Thymus (tissue), 14 donors: ENCODE measurements at places on chromosomes 3 and 15.

GRCh38 chr3:144670571-144670970 is 698.9 kb downstream of the DIPK2A start:
- H3K36me3 ChIP-seq, result no peaks in the 10 kb centered on the region
- no peak overlapping the region for H3K4me3 ChIP-seq
- no peaks in the 10 kb centered on the region for H3K4me1 ChIP-seq
- no peak for DNase-seq
- no peak overlapping the region for H3K27ac ChIP-seq

GRCh38 chr3:48468329-48468731 is 21.8 kb downstream of the ATRIP start:
- peaks cover 36% of the 10 kb centered on the region for H3K36me3 ChIP-seq
- no peak for DNase-seq
- no peak overlapping the region for H3K4me3 ChIP-seq
- no peaks in the 10 kb centered on the region for H3K27me3 ChIP-seq
- H3K4me1 ChIP-seq, result peaks cover 23% of the 10 kb centered on the region

GRCh38 chr3:58254144-58254543 is 16.6 kb downstream of the ABHD6 start:
- H3K4me1 ChIP-seq, result no peaks in the 10 kb centered on the region
- no peak overlapping the region for H3K4me3 ChIP-seq
- H3K27ac ChIP-seq, result no peak overlapping the region
- no peak for DNase-seq

- no peak for DNase-seq
- no peaks in the 10 kb centered on the region for H3K27me3 ChIP-seq
- no peak overlapping the region for H3K27ac ChIP-seq
- no peaks in the 10 kb centered on the region for H3K4me1 ChIP-seq
- H3K36me3 ChIP-seq, result no peaks in the 10 kb centered on the region
- H3K4me3 ChIP-seq, result no peak overlapping the region
Measured at GRCh38 chr3:130569461-130570365, 52.7 kb downstream of the COL6A6 start.

DNA sequence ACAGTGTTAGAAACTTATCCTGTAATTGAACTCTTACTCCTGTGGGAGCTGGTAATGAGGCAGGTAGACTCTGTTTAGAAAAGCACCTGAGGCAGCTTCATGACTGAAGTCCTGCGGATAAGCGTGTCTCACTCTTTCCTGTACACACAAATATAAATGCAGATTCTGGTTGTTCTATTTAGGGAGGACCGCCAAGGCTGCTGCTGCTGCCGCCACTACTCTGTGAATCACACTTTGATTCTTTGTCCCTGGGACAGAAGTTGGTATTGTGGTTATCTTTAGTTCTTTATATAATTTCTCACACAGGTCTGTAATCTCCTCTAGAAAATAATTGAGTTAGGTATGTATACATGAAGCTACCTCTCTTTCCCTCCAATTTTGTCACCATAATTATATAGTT is 3.6 kb downstream of the LSAMP start:
- DNase-seq, result no peak
- H3K4me1 ChIP-seq, result no peaks in the 10 kb centered on the region
- peaks cover 10% of the 10 kb centered on the region for H3K27me3 ChIP-seq
- H3K36me3 ChIP-seq, result no peaks in the 10 kb centered on the region

DNA sequence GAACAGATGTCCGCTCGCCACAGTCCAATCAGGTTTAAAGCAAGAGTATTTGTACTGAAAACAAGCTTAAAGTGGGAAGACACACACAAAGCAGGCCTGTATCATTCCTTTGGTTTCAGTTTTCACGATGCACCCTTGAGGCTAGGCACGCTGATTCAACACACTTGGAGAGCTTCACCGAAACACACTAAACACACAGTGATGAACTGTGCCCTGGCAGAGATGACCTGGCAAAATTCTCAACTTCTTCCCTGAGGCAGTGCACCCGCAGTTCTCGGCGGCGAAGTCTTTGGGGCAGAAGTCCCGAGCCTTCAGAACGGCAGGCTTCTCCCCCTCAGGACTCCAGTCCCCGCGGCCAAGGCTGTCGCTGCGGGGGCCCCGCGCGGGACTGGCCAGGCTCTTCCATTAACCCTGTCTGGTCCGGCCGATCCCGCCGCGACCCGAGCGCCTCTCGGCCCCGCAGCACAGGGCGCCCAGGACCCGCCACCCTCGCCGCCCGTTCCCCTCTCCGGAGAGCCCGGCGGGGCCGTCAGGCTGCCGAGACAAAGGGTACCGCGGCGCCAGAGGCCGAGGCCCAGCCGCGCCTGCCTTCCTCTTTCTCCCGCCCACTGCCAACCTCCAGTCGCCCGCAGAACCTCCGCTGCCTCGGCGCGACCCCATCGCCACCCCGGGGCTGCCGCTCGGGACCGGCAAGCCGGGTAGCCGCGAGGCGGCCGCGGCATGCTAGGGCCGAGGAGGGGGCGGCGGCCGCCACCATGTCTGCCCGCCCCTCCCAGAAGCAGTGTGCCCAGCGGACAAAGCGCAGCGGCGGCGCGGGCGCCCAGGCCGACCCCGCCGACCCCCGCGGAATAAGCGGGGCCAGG is 792 bp downstream of the GABPB1 start:
- peak overlapping the region; percentile 98 for H3K27ac ChIP-seq
- H3K36me3 ChIP-seq, result no peaks in the 10 kb centered on the region
- peak; percentile 86 for DNase-seq
- H3K27me3 ChIP-seq, result no peaks in the 10 kb centered on the region

DNA sequence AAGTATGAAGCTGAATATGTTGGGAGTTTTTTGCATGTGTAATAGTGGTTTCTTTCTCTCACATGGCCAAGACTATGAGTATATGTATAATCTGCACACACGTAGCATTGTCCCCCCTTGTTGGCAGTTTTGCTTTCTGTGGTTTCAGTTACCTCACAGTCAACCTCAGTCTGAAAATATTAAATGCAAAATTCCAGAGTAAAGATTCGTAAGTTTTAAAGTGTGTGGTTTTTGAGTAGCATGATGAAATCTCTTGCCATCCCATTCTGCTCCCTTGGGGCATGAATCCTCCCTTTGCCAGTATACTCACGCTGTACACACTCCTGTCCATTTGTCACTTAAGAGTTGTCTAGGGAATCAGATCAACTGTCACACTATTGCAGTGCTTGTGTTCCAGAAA is 742.0 kb upstream of the CCDC54 start:
- H3K4me3 ChIP-seq, result no peak overlapping the region
- H3K27ac ChIP-seq, result no peak overlapping the region
- no peak for DNase-seq
- no peaks in the 10 kb centered on the region for H3K36me3 ChIP-seq
- no peaks in the 10 kb centered on the region for H3K27me3 ChIP-seq

GRCh38 chr3:86249833-86250232 is 741.1 kb downstream of the VGLL3 start:
- no peak for DNase-seq
- no peaks in the 10 kb centered on the region for H3K27me3 ChIP-seq
- H3K4me1 ChIP-seq, result no peaks in the 10 kb centered on the region

GRCh38 chr3:143010024-143010423 is 8.7 kb downstream of the U2SURP start:
- no peak overlapping the region for H3K27ac ChIP-seq
- no peaks in the 10 kb centered on the region for H3K4me1 ChIP-seq
- H3K4me3 ChIP-seq, result no peak overlapping the region
- DNase-seq, result no peak
- no peaks in the 10 kb centered on the region for H3K36me3 ChIP-seq

DNA sequence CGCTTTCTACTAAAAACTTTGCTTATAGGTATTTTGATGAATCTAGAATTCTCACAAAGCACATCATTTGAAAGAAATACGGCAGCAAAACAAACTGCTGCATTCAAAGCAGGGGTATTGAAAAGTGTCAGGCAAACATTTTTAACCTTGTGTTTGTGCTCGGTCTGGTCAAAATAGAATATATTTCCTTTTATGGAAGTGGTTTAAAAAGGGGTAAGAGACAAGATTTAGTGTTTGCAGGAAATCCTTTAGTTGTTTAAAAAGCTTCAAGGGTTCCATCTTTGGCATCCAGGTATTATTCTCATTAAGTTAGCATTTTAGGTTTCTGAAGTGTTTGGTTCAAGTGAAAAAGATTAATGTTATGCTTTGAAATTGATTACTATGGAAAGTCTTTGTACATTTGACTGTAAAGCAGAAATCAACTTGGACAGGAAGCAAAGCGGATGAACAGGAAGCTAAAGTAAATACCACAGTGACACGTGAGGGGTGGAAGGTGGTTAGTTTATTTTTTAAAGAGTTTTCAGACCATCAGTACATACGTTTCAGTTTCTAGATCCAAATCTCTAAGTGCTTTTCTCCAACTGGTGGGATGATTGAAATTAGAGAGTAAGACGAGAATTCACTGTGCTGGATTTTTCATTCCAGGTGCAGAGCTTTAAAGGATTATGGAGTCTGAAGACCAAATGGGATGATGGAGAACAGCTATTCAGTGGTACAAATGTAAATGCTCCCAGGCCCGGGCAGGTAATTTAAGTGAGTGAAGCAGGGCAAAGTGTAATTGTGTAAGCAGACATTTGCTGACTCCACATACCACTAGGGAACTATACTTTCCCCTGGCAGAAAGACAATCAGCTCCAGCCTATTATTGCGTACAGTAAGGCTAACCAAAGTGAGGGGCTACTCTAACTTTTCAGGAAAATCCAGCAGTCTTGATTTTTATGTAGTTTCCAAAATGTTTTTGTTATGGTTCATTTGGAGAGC is 341.8 kb upstream of the TBL1XR1 start:
- H3K27me3 ChIP-seq, result no peaks in the 10 kb centered on the region
- H3K4me3 ChIP-seq, result no peak overlapping the region
- H3K36me3 ChIP-seq, result no peaks in the 10 kb centered on the region

DNA sequence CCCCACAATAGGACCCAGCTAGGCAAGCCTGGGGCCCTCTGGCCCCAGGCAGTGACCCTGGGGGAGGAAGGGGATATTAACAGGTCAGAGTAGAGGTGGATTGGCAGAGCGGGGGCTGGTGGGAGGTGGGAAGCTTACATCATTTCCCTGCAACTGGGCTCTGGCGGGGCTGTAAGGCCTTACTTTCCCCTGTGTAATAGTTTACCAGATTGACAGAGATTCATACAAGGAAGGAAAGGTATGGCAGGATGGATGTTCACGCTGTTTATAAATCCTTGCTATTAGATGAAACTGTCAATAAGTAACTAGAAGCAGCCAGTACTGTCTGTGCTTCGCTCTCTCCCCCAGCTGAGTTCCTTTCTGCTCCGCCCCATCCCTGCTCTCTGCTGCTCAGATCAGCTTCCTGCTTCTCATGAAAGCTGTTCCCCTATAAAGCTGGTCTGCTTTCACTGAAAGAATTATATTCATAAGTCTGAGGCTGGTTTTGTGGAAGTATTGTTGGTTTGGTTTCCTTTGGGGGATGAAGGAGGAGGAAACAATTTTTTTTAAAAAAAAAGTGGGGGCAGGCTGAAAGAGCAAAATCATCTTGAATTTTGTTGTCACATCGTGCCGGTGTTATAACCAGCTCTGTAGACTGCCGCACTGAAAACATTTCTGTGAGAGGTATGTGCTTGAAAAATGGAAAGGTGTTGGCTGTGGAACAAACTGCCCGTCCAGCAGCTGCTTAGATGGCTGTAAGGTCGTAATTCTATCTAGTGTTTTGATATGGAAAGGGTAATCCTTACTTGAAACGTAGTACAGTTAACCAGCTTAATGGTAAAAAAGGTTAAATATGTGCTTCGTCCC is 76.4 kb downstream of the BBX start:
- H3K4me1 ChIP-seq, result peaks cover 15% of the 10 kb centered on the region
- H3K4me3 ChIP-seq, result peak overlapping the region; percentile 51
- H3K36me3 ChIP-seq, result no peaks in the 10 kb centered on the region
- H3K27me3 ChIP-seq, result no peaks in the 10 kb centered on the region

DNA sequence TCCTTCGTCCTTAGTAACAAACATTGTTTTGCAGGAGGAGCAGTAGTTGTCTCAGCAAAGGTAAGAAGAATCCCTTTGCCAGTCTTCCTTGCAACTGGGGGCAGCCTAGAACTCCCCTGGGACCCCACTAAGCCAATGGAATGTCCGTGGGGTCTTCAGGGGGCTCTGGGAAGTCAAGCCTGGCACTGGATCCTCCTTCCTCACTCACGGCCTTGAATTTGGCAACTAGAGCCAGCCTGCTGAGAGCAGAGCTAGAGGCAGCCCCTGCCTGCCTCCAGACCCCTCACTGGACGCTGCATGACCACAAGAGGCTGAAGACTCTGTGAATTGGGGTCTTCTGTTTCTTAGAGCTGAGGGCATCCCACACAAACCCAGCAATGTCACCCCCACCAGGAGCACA is 18.6 kb upstream of the PRR23E start:
- no peaks in the 10 kb centered on the region for H3K4me1 ChIP-seq
- H3K27ac ChIP-seq, result no peak overlapping the region
- no peaks in the 10 kb centered on the region for H3K36me3 ChIP-seq

DNA sequence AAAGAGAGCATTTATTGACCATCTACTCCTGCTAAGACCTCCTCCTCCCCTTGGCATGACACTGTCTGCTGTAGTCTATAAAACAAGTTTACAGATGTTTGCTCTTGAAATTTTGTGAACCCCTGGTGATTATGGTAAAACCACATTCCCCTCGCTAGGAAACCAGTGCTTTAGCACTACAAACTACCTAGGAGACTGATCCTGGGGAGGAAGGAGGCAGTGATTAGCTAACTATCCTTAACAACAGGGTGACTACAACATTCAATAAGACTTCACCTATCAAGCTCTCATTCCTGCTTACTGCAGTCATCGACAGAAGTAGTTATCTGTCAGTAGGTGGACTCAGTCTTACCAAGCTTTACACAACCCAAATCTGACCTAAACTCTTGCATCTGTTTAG is 371.3 kb downstream of the TUSC7 start:
- no peaks in the 10 kb centered on the region for H3K4me1 ChIP-seq
- no peaks in the 10 kb centered on the region for H3K36me3 ChIP-seq
- H3K4me3 ChIP-seq, result no peak overlapping the region
- DNase-seq, result no peak
- H3K27me3 ChIP-seq, result no peaks in the 10 kb centered on the region
- no peak overlapping the region for H3K27ac ChIP-seq

GRCh38 chr3:128727485-128727884 is 1.5 kb downstream of the RAB7A start:
- H3K4me1 ChIP-seq, result peaks cover 8% of the 10 kb centered on the region
- peaks cover 5% of the 10 kb centered on the region for H3K36me3 ChIP-seq
- peak overlapping the region; percentile 95 for H3K4me3 ChIP-seq
- no peak for DNase-seq
- no peak overlapping the region for H3K27ac ChIP-seq

DNA sequence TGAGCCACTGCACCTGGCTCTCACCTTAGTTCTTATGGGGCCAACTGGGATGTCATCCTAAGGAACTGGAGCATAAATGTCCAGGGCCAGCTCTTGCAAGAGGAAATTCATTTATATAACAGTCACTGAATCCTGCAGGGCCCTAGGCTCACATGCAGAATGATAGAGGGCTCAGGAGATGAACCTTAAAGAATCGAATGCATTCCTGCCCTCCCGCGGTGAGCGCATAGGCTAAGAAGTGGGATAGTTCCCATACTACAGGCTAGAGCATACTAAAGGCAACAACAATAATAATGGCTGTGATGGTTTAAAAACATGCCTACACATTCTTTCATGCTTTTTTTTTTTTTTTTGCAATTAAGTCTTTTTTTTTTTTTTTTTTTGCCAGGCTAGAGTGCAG is 17.1 kb upstream of the CSRNP1 start:
- no peak for DNase-seq
- H3K27ac ChIP-seq, result no peak overlapping the region
- H3K36me3 ChIP-seq, result no peaks in the 10 kb centered on the region
- no peaks in the 10 kb centered on the region for H3K27me3 ChIP-seq
- no peak overlapping the region for H3K4me3 ChIP-seq
